Keratinocyte (primary cell): ENCODE measurements at places on chromosomes 6 and 20. TPM values are rescaled to one million over a fixed set of nuclear protein-coding genes. Genes with fewer than 3 reads are reported as not detected.
A peak's percentile ranks its signal among the peaks of the same experiment; 100 is the strongest.

The APOM gene
- 1.4 to 2.6 TPM (median 2.3 TPM) in 3 replicates for polyA plus RNA-seq

The MAFB gene
- 0.70 to 3.9 TPM (median 1.7 TPM) in 3 replicates for polyA plus RNA-seq

DNA sequence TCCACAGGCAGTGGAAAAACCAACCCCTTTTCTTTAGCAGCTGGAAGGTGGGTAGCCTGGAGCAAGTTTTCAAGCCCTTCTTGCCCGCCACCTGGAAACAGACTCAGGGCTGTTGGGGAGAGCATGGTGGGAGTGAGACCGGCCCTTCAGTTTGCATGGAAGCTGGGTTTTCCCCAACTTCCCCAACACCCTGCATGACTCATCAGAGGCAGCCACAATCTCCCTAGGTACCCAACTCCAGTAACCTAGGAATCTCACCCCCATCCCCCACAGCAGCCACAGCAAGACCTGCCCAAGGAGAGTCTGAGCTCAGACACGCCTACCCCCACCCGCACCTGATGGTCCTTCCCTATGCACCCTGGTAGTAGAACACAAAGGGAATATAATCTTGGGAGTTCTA, 86.3 kb upstream of the IRAK1BP1 start:
- no peaks in the 10 kb centered on the region for H3K27me3 ChIP-seq
- H3K4me1 ChIP-seq, result peaks cover 4% of the 10 kb centered on the region
- H3K27ac ChIP-seq, result no peak overlapping the region
- H3K36me3 ChIP-seq, result no peaks in the 10 kb centered on the region

DNA sequence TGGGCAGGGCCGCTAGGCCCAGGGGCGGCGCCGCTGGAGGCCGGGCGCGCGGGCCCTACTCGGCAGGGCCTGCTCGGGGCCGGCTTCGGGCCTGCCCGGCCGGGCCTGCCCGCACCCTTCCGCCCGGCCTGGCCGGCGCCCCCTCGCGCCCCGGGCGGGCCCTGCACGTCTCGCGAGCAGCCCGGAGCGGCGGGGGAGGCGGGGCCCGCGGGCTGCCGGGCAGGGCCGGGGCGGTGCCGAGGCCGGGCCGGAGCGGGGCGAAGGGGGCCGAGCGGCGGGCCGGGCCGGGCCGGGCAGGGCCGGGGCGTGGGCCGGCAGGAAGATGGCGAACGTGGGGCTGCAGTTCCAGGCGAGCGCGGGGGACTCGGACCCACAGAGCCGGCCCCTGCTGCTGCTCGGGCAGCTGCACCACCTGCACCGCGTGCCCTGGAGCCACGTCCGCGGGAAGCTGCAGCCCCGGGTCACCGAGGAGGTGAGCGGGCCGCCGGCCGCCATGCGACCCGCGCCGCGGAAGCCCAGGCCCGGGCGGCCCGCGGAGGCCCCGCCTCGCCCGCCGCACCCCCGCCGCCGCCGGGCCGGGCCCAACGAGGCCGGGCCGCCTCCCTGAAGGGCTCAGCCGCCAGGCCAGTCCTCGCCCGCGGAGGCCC, at the start of gene NPEPL1:
Gene NPEPL1 (plus strand): TSS at position 222 of the 647 bp plus-strand sequence. CDS start 101 bp downstream, at position 323.
- no peaks in the 10 kb centered on the region for H3K36me3 ChIP-seq
- DNase-seq, result no peak
- no peaks in the 10 kb centered on the region for H3K27me3 ChIP-seq
- peak within 1 kb of the TSS; percentile 13 for H3K27ac ChIP-seq
- H3K4me1 ChIP-seq, result peaks cover 10% of the 10 kb centered on the region

GRCh38 chr6:133062696-133063306, 178.4 kb upstream of the EYA4 start:
- no peaks in the 10 kb centered on the region for H3K27me3 ChIP-seq
- no peak overlapping the region for H3K27ac ChIP-seq
- no peak for DNase-seq
- no peaks in the 10 kb centered on the region for H3K36me3 ChIP-seq

DNA sequence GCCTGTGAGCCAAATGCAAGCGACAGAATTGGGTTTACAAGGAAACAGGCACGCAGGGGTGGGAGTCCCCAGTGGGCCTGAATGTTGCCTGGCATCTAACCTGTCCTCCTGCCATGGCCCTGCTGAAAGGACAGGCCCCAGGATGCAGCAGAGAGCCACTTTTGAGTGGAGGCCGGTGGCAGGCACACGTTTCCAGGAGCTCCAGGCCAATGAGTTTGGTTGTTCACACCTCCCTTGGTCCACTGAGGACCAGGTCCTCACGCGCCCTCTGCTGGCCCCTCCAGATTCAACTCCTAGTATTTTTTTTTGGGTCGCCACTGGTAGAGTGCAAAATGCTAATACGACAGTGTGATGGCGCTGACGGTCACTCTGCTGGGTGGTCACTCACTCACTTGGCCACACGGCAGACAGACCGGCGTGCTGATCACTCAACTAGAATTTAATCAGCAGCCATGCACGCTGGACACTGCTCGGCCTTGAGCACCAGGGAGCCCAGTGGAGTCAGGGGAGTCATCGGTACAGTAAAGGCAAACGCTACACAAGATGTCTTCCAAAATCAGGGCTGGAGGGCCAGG, 81.7 kb upstream of the NFATC2 start:
- no peaks in the 10 kb centered on the region for H3K4me1 ChIP-seq
- DNase-seq, result no peak
- no peak overlapping the region for H3K4me3 ChIP-seq
- H3K27ac ChIP-seq, result no peak overlapping the region
- no peaks in the 10 kb centered on the region for H3K27me3 ChIP-seq

DNA sequence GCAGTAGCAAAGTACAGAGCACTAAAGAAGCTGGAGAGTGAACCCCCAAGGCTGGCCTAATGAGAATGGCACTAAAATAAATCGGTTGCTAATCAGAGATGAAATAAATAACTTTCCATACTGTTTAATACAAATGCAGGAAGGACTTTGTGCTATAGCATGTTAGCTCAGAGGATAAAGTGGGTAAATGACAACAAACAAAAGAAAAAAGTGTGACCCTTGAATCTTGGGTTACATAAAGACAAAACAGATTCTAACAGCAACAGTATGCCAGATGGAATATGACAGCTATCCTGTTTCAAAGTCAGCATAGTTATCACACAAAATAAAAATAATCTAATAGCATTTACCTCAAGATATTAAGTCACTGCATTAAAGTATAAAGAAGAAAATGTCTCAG, 622.7 kb downstream of the PHF3 start:
- H3K4me1 ChIP-seq, result no peaks in the 10 kb centered on the region
- no peak for DNase-seq
- H3K4me3 ChIP-seq, result no peak overlapping the region
- H3K27ac ChIP-seq, result no peak overlapping the region
- no peaks in the 10 kb centered on the region for H3K36me3 ChIP-seq
- no peaks in the 10 kb centered on the region for H3K27me3 ChIP-seq

DNA sequence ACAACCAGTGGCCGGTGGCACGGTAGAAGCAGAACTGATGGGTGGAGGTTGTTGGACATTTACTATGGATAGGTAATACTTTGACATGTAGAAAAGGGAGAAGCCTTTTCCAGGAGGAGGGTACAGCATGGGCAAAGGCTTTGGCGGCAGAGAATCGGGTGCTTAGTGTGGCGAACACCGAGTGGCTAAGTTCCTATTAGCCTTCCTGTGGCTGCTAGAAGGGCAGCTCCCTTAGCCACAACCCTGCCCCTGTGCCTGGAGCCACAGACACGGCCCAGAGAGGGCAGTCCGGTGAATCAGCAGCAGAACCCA, 37.9 kb upstream of the TGM2 start:
- H3K4me3 ChIP-seq, result no peak overlapping the region
- H3K4me1 ChIP-seq, result peaks cover 30% of the 10 kb centered on the region
- H3K36me3 ChIP-seq, result no peaks in the 10 kb centered on the region
- H3K27ac ChIP-seq, result no peak overlapping the region
- H3K27me3 ChIP-seq, result no peaks in the 10 kb centered on the region
- no peak for DNase-seq

DNA sequence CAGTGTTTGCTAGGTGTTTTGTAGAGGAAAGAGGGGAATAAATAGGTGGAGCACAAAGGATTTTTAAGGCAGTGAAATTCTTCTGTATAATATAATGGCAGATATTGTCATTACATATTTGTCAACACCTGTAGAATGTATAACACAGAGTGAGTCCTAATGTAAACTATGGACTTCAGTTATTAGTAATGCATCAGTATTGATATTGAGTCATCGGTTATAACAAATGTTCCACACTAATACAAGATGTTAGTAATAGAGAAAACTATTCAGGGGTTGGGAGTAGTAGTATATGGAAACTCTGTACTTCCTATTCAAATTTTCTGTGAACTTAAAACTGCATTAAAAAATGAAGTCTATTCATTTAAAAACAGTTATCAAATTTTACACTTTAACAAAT, 299.2 kb downstream of the UBE3D start:
- no peaks in the 10 kb centered on the region for H3K4me1 ChIP-seq
- no peak overlapping the region for H3K27ac ChIP-seq
- no peaks in the 10 kb centered on the region for H3K27me3 ChIP-seq
- H3K36me3 ChIP-seq, result no peaks in the 10 kb centered on the region

DNA sequence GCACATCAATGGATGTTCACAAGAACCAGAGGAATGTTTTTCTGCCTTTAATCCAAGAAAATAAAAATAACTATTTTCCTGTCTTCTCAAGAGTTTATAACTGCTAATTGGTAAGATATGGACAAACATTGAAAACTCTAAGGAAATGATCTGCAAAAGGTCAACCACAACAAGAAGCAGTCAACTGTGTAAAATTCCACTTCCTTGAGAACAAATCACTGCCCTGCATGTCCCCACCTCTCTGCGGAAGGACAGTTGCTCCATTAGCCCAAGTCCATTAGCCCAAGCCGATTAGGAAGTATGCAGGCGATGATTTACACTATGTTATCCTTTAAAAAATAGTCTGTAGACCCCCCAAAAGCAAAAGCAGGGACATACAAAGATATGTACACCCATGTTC, 27.6 kb downstream of the SLC22A23 start:
- no peak overlapping the region for H3K4me3 ChIP-seq
- no peaks in the 10 kb centered on the region for H3K36me3 ChIP-seq
- no peak for DNase-seq
- H3K27me3 ChIP-seq, result no peaks in the 10 kb centered on the region
- peaks cover 55% of the 10 kb centered on the region for H3K4me1 ChIP-seq

- no peak overlapping the region for H3K4me3 ChIP-seq
- H3K27ac ChIP-seq, result no peak overlapping the region
- H3K4me1 ChIP-seq, result peaks cover 20% of the 10 kb centered on the region
- no peak for DNase-seq
- H3K36me3 ChIP-seq, result no peaks in the 10 kb centered on the region
- no peaks in the 10 kb centered on the region for H3K27me3 ChIP-seq
Observed at GRCh38 chr6:53581173-53581773, 36.4 kb upstream of the GCLC start.

GRCh38 chr6:119523556-119523955, 174.0 kb upstream of the MAN1A1 start:
- no peaks in the 10 kb centered on the region for H3K36me3 ChIP-seq
- H3K4me1 ChIP-seq, result no peaks in the 10 kb centered on the region
- DNase-seq, result no peak
- no peak overlapping the region for H3K4me3 ChIP-seq
- H3K27ac ChIP-seq, result no peak overlapping the region

DNA sequence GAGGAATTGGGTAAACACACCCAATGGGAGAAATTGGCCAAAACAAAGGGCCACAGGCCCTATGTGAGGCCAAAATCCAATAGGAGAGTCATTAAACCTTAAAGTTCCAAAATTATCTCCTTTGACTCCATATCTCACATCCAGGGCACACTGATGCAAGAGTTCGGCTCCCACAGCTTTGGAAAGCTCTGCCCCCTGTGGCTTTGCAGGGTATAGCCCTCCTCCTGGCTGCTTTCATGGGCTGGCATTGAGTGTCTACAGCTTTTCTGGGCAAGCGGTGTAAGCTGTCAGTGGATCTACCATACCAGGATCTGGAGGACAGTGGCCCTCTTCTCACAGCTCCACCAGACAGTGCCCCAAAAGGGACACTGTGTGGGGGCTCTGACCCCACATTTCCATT, 160.5 kb downstream of the ADGRG6 start:
- DNase-seq, result no peak
- H3K27ac ChIP-seq, result no peak overlapping the region
- H3K27me3 ChIP-seq, result no peaks in the 10 kb centered on the region

DNA sequence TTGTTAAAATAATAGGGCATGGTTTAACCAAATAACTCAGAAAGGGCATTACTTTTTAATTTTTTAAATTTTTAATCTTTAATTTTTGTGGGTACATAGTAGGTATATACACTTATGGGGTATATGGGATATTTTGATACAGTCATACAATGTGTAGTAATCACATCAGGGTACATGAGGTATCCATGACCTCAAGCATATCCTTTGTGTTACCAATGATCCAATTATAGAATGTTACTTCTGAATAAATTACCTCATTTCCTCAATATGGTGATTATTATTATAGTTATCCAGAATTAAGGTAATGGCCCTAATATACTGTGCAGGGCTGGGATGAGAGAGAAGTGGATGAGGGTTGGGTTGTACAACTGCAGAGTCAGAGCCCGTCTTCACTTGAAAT, 45.1 kb upstream of the TMEM30A start:
- no peaks in the 10 kb centered on the region for H3K4me1 ChIP-seq
- H3K27ac ChIP-seq, result no peak overlapping the region
- no peak for DNase-seq
- peaks cover 7% of the 10 kb centered on the region for H3K27me3 ChIP-seq

GRCh38 chr6:130525408-130525807, 159.6 kb downstream of the TMEM200A start:
- peaks cover 10% of the 10 kb centered on the region for H3K4me1 ChIP-seq
- H3K36me3 ChIP-seq, result no peaks in the 10 kb centered on the region
- H3K27me3 ChIP-seq, result no peaks in the 10 kb centered on the region
- H3K4me3 ChIP-seq, result no peak overlapping the region
- H3K27ac ChIP-seq, result no peak overlapping the region

DNA sequence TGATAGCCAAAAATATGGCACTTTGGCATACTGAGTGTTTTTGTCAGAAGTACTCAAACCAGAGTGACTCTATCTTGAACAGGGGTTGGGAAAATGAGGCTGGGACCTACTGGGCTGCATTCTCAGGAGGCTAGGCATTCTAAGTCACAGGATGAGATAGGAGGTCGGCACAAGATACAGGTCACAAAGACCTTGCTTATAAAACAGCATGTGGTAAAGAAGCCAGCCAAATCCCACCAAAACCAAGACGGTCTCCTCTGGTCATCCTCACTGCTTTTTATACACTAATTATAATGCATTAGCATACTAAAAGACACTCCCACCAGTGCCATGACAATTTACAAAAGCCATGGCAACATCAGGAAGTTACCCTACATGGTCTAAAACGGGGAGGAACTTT, 985.1 kb downstream of the HACE1 start:
- H3K4me1 ChIP-seq, result no peaks in the 10 kb centered on the region
- H3K36me3 ChIP-seq, result no peaks in the 10 kb centered on the region

GRCh38 chr6:166757232-166758135, 130.4 kb upstream of the RPS6KA2 start:
- no peaks in the 10 kb centered on the region for H3K36me3 ChIP-seq
- DNase-seq, result peak; percentile 42
- peaks cover 12% of the 10 kb centered on the region for H3K4me1 ChIP-seq
- no peaks in the 10 kb centered on the region for H3K27me3 ChIP-seq
